A549 treated with dexamethasone at 1 μM for 4 hours (cell line): ENCODE measurements at places on chromosomes 16 and 17. TPM values are rescaled to one million over a fixed set of nuclear protein-coding genes. Genes with fewer than 3 reads are reported as not detected.

Gene RHBDL3
- total RNA-seq = 2.6 to 5.0 TPM (median 4.1 TPM) in 5 replicates

Gene PIPOX
- 0.07 to 0.29 TPM (median 0.10 TPM) in 5 replicates for total RNA-seq

Gene TAOK2
- total RNA-seq = 20.5 to 33.5 TPM (median 31.0 TPM) in 5 replicates

Gene GCGR
- total RNA-seq = 0.08 to 0.56 TPM (median 0.33 TPM) in 5 replicates

Gene TPSD1
- not detected in 5 replicates for total RNA-seq

Gene EARS2
- 24.6 to 31.3 TPM (median 30.1 TPM) in 5 replicates for total RNA-seq

Gene CFAP119
- total RNA-seq = 3.1 to 8.7 TPM (median 7.5 TPM) in 5 replicates

Gene TP53TG3
- 0.24 to 0.74 TPM (median 0.35 TPM) in 5 replicates for total RNA-seq

Gene ARHGDIG
- 2.6 to 3.1 TPM (median 2.8 TPM) in 5 replicates for total RNA-seq

Gene SLC16A5
- 18.7 to 33.7 TPM (median 28.8 TPM) in 5 replicates for total RNA-seq

Gene HYDIN
- 0.21 to 0.53 TPM (median 0.37 TPM) in 5 replicates for total RNA-seq

Gene KCNJ12
- total RNA-seq = 1.5 to 2.1 TPM (median 1.9 TPM) in 5 replicates

Gene COTL1
- total RNA-seq = 402 to 587 TPM (median 520 TPM) in 5 replicates

Gene SLC16A3
- total RNA-seq = 122 to 172 TPM (median 152 TPM) in 5 replicates

Gene CYTH1
- 59.6 to 75.1 TPM (median 66.4 TPM) in 5 replicates for total RNA-seq

Gene CDK5R1
- 5.7 to 7.7 TPM (median 6.8 TPM) in 5 replicates for total RNA-seq

Gene CALB2
- 3.8 to 6.3 TPM (median 5.3 TPM) in 5 replicates for total RNA-seq

Gene KCNH6
- 0.02 to 0.06 TPM (median 0.05 TPM) in 3 of 5 replicates, not detected in the others for total RNA-seq

Gene CDH8
- total RNA-seq = 0.24 to 0.74 TPM (median 0.40 TPM) in 5 replicates

Gene EPOP
- total RNA-seq = 10.8 to 13.3 TPM (median 12.0 TPM) in 5 replicates

Gene FBF1
- 3.8 to 8.2 TPM (median 7.2 TPM) in 5 replicates for total RNA-seq

Gene TPSAB1
- total RNA-seq = 0.11 to 0.27 TPM (median 0.13 TPM) in 3 of 5 replicates, not detected in the others

Gene LPO
- 0.05 to 0.07 TPM (median 0.06 TPM) in 3 of 5 replicates, not detected in the others for total RNA-seq

Gene NHLRC4
- 0.14 to 0.26 TPM (median 0.21 TPM) in 5 replicates for total RNA-seq

Gene CSH2
- total RNA-seq = not detected in 5 replicates

Gene ITGAD
- total RNA-seq = 0.02 to 0.10 TPM (median 0.05 TPM) in 4 of 5 replicates, not detected in the other

Gene SOCS7
- 9.9 to 18.2 TPM (median 16.1 TPM) in 5 replicates for total RNA-seq

Gene TK2
- total RNA-seq = 18.6 to 24.3 TPM (median 20.9 TPM) in 5 replicates

Gene SRL
- 0.04 to 0.08 TPM (median 0.07 TPM) in 5 replicates for total RNA-seq

Gene DPEP1
- total RNA-seq = 0.79 to 1.6 TPM (median 1.4 TPM) in 5 replicates

Gene KRT31
- total RNA-seq = 0.05 TPM in 1 of 5 replicates, not detected in the others

Gene WBP2
- 86.8 to 93.9 TPM (median 89.6 TPM) in 5 replicates for total RNA-seq

Gene OR2C1
- not detected in 5 replicates for total RNA-seq

Gene ALG1
- 30.8 to 38.6 TPM (median 36.4 TPM) in 5 replicates for total RNA-seq
